Left ventricle myocardium inferior (tissue), 1 donor: ENCODE measurements at places on chromosomes 6 and 20. TPM values are rescaled to one million over a fixed set of nuclear protein-coding genes. Genes with fewer than 3 reads are reported as not detected.

DNA sequence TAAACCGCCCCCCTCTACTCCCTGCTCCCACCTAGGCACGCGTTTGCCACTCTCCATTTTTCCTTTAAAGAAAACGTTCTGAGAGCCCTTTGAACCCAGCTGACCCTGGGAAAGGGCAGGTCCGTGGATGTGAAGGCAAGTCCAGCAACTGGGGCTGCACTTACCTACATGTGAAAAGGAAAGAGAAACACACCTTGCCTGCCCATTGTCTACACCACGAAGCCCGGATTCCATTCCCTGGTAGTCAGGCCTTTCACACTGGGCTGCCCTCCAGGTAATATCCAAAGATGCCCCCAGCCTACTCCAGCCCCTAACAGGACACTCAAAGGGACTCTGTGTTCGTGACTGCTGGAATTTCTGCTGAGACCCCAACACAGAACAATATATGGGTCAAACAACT, 94.4 kb downstream of the CD83 start:
- DNase-seq: no peak

The GHRH gene
- 0.93 TPM for total RNA-seq

- DNase-seq: no peak
Measured at GRCh38 chr6:122903266-122903915, 92.6 kb upstream of the CLVS2 start.

DNA sequence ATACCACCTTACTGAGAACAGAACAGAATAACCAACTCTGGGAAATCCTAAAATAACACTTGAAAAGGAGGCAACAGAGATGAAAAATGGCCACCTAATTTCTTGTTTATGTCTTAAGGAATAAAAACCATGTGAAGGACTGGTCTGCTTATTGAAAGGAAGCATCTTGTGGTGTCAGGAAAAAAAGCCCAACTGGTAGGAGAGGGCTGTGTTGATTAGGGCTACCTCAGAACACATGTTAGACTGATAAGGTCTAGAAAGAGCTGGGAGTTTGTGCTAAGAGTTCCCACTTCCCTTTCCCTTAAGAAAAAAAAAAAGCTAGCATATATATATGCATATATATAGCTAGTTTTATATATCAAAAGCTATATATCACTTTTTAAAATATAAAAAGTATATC, 425.3 kb upstream of the BTBD3 start:
- no peak for DNase-seq
